Gastrocnemius medialis (tissue), 4 donors: ENCODE measurements at places on chromosomes 5 and 9. TPM values are rescaled to one million over a fixed set of nuclear protein-coding genes. Genes with fewer than 3 reads are reported as not detected.
A peak's percentile ranks its signal among the peaks of the same experiment; 100 is the strongest.

GRCh38 chr5:53423724-53424123 lies 56.7 kb upstream of the FST start:
- DNase-seq: no peak

GRCh38 chr9:135512904-135513303 lies 8.3 kb upstream of the LCN1 start:
- no peak for DNase-seq

GRCh38 chr9:2991292-2991691 lies 147.4 kb upstream of the PUM3 start:
- no peak for DNase-seq

Gene CCDC192
- total RNA-seq: not detected

DNA sequence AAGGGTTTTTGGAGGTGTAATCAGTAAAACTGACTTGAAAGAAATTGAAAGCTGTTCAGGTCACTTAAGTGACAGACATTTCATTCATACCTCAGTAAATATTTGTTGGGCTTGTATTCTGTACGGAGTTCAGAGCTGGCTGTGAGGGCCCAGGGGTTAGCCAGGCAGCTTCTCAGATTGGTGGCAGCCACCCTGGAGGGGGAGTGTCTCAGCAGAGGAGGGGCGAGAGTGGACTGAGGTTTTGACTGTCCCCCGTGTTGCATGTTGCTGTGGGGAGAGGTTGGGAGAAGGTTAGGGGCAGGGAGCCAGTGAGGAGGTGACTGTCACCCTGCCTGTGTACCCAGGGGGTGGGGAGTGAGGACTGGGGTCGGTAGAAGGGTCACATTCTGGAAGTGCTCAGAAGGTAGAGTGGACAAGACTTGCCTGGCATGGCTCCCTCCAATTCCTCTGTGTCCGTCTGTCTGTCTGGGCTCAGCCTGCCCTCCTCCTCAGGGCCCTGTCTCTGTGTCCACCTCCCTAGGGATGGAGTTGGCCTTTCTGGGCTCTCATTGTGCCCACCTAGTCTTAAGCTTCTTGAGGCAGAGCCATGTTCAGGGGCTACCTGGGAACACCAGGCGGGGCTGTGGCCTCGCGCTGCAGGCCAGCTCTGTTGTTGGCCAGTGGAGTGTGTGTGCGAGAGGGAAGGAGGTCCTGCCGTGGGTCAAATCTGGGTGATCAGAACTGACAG lies 4.4 kb downstream of the PHF2 start:
- DNase-seq: no peak

DNA sequence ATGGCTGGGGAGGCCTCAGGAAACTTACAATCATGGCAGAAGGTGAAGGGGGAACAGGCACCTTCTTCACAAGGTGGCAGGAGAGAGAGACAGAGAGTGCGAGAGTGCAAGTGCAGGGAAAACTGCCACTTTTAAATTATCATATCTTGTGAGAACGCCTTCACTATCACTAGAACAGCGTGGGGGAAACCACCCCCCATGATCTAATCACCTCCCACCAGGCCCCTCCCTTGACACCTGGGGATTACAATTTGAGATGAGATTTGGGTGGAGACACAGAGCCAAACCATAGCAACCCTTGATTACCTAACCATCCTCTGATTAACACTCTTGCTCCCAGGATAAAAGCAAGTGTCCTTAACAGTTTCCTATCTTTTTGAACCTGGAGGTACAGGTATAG lies 21.1 kb downstream of the ADAMTS19 start:
- no peak for DNase-seq

Gene TEX48
- not detected for total RNA-seq

Gene OR2K2
- total RNA-seq: not detected

Gene CDC25C
- not detected for total RNA-seq

Gene SEMA5A
- 2.3 TPM for total RNA-seq

DNA sequence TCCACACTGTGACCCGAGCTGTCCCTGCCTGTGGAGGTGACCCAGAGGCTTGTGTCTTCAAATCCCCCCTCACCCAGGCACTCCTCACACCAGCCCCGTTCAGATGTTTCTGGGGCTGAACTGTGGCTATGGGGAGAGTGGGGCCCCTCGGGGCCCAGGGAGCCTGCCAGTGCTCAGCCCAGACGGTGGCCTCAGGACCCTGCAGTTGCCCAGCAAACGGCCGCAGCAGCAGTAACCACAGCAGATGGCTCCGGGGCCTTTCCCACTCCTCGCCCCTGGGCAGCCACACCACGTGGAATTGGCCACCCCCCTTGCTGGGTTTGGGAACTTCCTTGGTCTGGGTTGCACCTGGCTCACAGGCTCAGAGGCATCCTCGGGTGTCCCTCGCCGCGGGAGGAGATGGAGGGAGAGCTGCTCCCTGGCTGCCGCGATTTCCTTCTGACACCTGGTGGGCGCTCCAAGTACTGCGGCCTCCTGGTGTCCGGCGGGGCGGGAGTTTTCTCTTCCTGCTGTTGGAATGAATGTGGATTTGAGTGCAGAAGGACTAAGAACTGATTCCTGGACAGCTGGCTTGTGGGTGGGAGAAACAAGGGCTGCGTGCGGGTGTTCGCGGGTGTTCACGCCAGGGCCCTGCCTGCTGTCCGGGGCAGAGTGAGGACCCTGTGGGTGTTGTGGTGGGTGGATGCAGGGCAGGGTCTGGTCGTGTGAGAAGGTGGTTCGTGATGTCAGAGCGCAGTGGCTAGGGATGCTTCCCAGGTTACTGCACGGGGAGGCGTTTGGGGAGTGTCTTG lies 97.5 kb downstream of the COL5A1 start:
- DNase-seq: peak; percentile 33

Gene LRRC26
- total RNA-seq: not detected

GRCh38 chr9:82829818-82830217 lies 233.1 kb downstream of the RASEF start:
- DNase-seq: no peak

- DNase-seq: no peak
Observed at GRCh38 chr5:31213705-31214121, 20.2 kb downstream of the CDH6 start.

DNA sequence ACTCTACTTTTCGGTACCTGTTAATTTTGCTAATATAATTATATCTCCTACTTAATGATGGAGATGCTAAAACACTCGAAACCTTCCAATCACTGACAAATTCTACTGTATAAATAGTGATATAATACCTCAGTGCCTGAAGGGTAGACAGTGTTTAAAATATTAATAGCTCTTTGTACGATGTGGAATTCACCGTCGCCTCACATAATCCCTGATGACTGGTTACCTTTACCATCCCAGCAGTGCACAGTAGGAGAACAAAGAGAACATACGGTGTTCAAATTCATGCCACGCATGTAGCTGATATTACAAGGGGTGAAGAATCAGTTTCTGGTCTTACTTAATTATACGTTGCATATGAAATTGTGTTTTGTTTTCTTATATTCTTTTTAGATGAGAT lies 506.7 kb downstream of the CTNND2 start:
- no peak for DNase-seq

- no peak for DNase-seq
Observed at GRCh38 chr5:170067574-170068170, 38.0 kb upstream of the FOXI1 start.

DNA sequence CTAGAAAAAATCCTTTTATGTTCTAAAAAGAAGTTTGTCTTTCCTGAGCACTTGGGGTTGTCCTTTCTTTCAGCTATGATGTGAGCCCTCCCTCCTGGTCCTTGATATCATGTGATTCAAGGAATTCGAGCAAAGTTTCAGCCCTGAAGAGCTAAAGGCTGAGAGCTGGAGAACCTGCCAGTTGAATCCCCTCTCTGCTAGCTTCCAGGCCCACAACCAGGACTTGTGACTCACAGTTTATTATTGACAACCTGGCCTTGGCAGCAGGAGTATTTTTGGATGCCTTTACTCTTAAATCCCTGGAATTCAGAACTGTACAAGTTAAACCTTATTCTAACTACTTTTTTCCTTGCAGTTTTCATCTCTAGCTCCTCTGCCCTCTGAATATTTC lies 182.8 kb downstream of the SPOCK1 start:
- peak; percentile 43 for DNase-seq

Gene PCDHAC2
- total RNA-seq: not detected

- no peak for DNase-seq
Observed at GRCh38 chr5:62578540-62578939, at the start of gene LRRC70. LRRC70 (plus strand) TSS chr5:62578819; CDS start chr5:62579439, 620 bp downstream.
